COR-L47 (cell line): ENCODE measurements at places on chromosomes 16 and 17.
A peak's percentile ranks its signal among the peaks of the same experiment; 100 is the strongest.

GRCh38 chr16:79972053-79972704 is 371.6 kb upstream of the MAF start:
- DNase-seq, result no peak

DNA sequence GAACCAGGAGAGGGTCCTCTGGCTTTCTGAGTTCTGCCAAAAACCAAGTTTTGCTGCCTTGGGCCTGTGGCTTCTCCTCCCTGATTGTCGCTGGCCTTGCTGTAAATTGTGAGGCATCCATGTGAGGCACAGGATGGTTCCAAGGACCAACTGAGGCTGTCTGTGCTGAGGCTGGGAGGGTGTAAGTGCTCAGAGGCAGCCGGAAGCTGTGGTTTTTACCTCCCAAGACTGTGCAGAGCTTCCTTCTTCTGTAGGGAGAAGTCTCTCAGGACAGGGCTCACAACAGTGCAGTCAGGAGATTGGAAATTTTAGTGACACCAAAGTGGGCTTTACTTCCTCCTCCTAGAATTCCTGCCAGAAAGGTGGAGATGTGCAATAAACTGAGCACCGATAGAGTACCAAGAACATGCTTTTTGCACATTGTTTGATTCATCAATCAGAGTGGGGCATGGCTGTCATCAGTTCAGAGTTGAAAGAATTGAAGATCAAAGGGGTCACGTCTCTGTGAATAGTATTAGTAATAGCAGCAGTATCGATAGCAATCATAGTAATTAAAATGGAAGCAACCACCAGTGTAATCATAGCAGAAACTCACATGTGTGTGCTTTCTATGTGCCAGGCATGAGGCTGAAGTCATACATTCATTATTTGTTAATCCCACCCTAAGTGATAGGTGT is 467.1 kb downstream of the WWOX start:
- DNase-seq, result no peak

DNA sequence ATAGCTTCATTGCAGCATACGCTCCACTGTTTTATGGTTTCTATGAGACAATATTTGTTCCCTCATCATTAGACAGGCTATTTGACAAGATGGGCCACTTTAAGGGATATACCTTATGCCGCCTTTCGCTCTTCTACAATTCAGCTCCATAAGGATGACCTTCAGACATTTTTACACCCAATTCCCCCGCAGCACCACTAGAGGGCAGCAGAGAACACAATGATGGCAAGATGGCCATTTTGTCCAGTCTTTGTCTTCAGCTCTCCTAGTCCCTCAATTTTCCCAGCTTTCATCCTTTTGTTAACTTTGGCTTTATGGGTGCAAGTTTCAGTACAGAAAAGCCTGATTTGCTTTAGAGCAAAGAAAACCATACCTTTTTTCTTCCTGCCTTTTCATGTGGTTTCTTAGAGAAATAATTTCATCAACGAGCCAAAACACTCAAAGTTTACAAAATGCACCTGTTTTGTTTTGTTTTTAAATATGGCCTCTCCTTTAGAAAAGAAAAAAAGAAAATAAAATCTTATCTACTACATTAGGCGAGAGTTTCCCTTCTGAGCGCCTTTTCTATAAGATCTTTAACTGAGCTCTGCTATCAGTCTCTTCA is 355.3 kb downstream of the TOX3 start:
- peak; percentile 58 for DNase-seq

GRCh38 chr16:57032931-57033330 is 43.6 kb downstream of the NLRC5 start:
- no peak for DNase-seq

GRCh38 chr17:760371-760770 is 8.3 kb upstream of the GEMIN4 start:
- DNase-seq, result no peak

DNA sequence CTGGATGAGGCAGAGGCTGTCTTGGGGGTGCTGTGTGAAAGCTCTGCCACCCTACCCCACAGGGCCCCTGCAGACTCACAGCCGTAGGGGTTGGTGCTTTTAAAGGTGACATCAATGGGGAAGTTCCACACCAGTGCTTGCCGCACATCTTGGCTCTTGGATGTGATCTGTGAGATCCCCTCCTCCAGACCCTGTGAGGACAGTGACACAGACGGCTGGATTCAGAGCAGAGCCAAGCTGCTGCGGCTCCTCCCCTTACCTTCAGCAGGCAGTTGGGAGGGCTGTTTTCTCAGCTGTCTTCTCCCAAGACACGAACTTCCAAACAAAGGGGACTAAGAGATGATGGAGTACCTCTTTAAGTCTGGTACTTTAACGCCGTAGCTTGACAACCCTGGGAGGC is 4.8 kb downstream of the B9D1 start:
- no peak for DNase-seq

- no peak for DNase-seq
Measured at GRCh38 chr16:3640632-3641501, 13.6 kb upstream of the DNASE1 start.

DNA sequence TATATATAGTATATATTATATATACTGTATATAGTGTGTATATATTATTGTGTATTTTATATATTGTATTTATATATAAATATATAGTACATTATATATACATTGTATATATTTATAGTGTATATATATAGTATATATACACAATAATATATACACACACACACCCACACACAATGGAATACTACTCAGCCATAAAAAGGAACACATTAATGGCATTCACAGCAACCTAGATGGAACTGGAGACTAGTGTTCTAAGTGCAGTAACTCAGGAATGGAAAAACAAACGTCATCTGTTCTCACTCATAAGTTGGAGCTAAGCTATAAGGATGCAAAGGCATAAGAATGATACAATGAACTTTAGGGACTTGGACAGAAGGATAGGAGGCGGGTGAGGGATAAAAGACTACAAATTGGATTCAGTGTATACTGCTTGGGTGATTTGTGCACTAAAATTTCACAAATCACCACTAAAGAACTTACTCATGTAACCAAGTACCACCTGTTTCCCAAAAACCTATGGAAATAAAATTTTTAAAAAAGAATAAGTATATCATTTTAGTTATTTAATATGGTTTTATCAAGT is 201.9 kb upstream of the CDH11 start:
- no peak for DNase-seq

DNA sequence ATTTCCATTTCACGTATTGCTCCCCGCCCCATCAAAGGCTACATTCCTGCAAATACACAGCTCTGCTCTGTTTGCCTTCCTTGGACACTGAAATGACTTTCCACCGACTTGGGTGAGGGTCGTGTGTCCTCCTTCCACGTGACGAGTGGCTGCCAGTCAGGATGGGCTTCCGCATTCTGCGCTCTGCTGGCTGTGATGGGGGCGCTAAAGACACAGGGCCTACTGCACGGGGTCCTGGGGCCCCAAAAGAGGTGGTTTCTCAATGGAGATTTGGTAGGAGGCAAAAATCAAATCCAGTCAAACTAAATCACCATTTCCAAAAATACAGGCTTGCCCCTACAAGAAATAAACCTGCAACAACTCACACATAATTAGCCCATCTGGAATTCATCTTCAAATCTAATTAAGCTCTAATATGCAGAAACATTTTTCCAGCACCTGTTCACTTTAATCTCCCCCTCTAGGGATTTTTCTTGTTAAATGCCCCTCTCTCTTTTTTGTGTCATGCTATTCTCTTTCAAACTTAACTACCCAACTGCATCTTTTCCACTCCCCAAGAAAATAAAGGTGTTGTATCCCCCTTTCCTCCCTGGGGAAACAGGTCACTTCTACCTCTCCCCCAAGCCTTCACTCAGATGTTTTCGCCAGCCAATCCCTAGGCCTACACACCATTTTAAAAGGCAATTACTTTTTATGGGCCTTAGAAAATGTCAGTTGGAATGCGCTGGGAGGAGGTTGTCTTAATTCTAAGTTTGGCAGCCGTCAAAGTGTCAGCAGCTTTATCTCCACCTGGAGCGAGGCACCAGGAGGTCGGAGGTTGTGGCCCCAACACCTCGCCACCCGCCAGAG is 21.9 kb upstream of the FAAP100 start:
- DNase-seq, result no peak

DNA sequence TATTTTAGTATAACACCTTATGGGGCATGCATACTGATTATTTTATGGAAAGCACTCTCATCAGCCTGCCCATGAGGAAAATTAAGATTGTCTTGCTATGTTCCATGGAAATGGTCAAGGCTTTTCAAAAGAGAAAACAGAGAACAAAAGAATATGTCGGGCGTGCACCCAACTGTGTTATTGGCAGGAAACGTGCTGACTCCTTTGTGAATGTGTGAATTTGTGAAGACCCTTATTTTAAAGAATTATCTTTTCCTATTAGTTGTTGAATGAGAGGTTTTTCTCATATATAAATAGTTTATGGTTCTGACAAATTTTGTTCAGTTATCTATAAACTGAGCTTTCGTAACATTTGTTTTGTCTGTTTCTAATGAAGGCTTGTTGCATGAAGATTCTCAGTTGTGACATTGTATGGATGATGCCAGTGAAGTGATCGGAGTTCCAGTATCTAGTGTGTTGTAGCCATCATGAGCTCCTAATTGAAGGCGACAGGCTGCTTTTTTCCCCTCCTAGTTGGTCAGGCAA is 180.0 kb downstream of the BCAS3 start:
- no peak for DNase-seq

DNA sequence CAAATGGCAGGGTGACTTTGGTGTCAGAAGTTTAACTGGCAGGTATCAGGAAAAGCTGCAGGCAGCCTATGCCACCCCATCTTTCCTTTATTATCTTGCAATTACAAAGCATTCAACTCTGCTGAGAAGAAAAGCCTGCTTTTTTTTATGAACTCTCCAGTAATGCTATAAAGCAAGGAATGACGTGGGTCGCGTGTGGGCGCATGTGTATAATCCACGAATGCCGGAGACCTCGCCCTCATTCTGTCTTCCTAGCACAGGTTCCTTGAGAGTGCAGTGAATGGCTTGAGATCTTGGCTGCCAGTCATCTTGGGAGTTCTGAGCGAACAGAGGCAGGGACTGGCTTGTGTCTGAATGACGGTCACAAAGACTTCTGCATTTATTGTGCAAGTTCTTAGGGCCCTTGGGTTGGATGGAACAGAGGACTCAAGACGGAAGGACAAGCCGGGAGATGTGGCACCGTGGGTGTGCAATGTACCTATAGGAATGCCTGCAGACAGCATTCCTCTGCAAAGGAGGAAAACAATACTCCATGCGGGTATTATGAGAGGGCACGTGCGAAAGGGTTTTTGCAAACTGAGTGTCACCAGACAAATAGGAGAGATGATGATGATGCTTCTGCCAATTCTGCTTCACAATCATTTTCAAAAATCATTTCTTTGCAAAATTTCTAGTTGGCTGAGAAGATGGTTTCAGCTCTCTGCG is 96.1 kb upstream of the ELAC2 start:
- DNase-seq, result no peak

- DNase-seq, result no peak
Measured at GRCh38 chr17:34499576-34499975, 79.8 kb upstream of the TMEM132E start.

- DNase-seq, result peak; percentile 74
Measured at GRCh38 chr16:49556606-49557446, 183.2 kb downstream of the C16orf78 start.

GRCh38 chr17:9974448-9975381 is 69.6 kb upstream of the RCVRN start:
- no peak for DNase-seq

DNA sequence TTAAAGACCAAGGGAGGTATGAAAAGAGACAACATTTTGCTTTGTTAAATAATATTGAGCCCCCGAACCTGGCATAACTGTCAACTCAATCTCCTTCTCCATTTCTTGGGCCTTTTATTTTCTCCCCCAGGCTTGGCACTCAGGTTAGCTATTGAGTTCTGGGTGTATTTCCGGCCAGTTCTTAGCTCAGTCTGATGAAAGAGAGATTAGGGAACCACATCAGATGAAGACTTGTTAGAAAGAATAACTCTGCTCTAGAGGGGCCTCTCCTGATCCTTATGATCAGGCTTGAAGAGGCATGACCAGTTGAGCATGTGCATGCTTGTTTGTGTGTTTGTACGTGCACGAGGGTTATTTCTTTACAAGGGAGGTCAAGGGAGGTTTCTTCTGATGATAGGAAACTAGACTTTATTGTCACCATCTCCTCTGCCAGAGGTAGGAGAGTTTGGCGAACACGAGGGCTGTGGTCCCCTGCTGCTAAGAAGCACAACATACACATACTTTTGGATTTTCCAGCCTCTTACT is 29.2 kb upstream of the HS3ST2 start:
- DNase-seq, result no peak

- DNase-seq, result no peak
Measured at GRCh38 chr17:6299275-6299674, 135.6 kb downstream of the AIPL1 start.

GRCh38 chr16:11618107-11618717 is 31.5 kb upstream of the LITAF start:
- no peak for DNase-seq

DNA sequence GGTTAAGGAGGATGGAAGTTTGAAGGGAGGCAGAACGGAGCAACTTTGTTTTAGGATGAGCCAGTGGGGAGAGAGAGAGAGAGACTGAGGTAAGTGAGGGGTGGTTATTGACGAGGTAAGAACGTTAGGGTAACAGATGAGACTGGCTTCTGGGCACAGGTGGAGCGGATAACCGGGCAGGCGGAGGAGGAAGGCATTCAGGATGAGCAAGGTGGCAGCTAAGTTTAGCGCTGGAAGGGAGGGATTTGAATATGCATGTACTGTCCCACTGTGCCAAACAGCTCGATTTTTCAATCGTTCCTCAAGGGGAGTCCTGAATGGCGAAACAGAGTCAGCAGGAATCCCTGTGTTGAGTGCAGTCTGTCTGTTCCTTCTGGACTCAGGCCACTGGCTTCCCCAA is 35.8 kb downstream of the CACNG3 start:
- no peak for DNase-seq

- DNase-seq, result no peak
Measured at GRCh38 chr16:70402916-70403659, 35.8 kb downstream of the ST3GAL2 start.

- DNase-seq, result no peak
Measured at GRCh38 chr16:14672403-14672971, 21.6 kb downstream of the PLA2G10 start.

- DNase-seq, result no peak
Measured at GRCh38 chr16:73171901-73172240, 123.9 kb upstream of the ZFHX3 start.

- DNase-seq, result no peak
Measured at GRCh38 chr16:54748611-54749190, 182.0 kb upstream of the IRX5 start.

- DNase-seq, result no peak
Measured at GRCh38 chr16:80997139-80997798, 9.4 kb downstream of the CMC2 start.

- no peak for DNase-seq
Measured at GRCh38 chr17:17413215-17413792, 63.5 kb upstream of the MED9 start.
